Fibroblast of skin of abdomen (primary cell): ENCODE measurements at places on chromosomes 5 and 9.

GRCh38 chr9:109387206-109387605 is 66.3 kb upstream of the EPB41L4B start:
- no peak for DNase-seq

DNA sequence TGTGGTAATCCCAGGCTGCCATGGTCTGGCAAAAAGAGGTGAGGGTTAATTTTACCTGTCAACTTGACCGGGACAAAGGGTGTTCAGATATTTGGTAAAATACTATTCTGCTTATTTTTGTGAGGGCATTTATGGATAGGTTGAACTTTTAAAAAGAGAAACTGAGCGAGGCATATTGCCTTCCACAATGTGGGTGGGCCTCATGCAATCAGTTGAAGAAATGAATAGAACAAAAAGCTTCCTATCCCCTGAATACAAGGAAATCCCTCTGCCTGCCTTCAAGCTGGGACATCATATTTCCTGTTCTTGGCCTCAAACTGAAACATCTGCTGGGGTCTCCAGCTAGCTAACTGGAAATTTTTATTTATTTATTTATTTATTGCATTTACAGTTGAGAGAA is 734.7 kb downstream of the IRX1 start:
- no peak for DNase-seq

GRCh38 chr9:26527931-26528330 is 364.7 kb downstream of the CAAP1 start:
- DNase-seq = no peak

- no peak for DNase-seq
These were observed 3.8 kb downstream of the IFNA1 start for GRCh38 chr9:21443849-21444625.

- DNase-seq = no peak
These were observed 21.1 kb downstream of the PRUNE2 start for GRCh38 chr9:76884823-76885222.

DNA sequence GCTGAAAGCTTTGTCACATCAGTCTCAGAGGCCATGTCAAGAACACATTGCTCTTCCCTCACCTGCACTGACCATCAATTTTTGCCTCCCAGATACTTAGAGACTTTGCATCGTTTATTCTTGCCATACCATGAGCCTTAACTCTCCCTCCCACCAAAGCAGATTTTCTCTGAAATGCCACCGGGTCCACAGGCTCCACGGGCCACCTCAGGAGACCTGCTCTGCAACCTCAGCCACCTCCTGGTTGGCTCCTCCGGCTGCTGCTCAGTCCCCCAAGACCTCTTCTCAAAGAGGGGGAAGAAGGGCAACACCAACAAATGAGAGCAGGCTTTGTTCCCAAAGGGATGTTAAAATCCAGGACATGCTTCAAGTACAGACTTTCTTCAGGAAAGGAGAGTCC is 400.5 kb downstream of the SPOCK1 start:
- DNase-seq = no peak

DNA sequence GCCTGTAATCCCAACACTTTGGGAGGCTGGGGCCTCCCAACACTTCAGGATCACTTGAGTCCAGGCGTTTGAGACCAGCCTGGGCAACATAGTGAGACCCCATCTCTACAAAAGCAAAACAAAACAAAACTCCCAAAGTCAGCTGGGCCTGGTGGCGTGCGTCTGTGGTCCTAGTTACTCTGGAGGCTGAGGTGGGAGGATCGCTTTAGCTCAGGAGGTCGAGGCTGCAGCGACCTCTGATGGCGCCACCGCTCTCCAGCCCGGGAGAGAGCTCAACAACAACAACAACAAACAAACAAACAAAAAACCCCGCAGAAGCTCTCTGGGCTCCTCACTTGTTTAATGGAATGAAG is 528 bp downstream of the ACOT12 start:
- no peak for DNase-seq

GRCh38 chr5:72459089-72459661 is 48.0 kb downstream of the ZNF366 start:
- no peak for DNase-seq

DNA sequence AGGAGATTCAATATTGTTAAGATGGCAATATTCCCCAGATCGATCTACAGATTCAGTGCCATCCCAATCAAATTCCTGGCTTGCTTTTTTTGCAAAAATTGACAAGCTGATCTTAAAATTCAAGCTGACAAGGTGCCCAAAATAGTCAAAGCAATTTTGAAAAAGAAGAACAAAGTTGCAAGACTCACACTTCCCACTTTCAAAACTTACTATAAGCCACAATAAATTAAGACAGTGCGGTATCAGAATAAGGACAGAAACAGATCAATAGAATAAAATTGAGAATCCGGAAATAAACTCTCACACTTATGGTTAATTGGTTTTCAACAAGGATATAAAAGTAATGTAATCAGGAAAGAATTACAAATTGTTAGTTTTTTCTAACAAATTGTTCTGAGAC is 97.1 kb downstream of the NRG2 start:
- DNase-seq = no peak

DNA sequence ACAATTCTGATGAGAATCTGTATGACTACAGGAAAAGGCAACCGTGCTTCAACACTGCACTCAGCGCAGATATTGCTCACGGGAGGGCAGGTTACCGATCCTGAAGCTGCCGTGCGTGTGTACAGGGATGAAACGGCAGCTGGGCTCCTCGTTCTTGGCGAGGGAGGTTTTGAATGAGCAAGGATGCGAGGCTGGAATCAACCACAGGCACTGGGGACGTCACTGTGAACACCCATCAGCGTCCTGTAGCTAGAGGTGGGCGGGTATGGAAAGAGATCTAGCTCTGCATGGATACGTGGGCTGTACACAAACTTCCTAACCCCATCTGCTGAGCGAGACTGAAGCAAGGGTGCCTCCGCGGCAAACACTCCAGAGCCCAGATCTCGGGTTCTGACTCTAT is 84.3 kb upstream of the COL5A1 start:
- no peak for DNase-seq

DNA sequence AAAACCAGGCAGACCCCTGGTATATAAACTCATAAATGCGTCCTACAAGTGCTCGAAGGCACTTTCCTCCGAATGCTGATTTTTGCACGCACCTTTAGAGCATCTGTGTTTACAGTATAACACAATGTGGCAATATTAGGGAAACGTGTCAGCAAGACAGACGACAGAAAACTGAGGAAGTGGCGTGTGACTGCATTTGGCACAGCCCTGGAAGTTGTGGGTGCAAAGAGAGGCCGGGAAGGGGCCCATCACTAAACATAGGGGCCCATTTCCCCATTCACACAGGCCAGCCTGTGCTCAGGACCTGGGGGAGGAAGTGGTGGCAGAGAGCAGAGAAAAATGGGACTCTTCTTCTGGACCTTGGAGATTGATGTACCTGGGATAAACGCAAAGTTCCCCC is 48.2 kb downstream of the RASGEF1C start:
- no peak for DNase-seq

GRCh38 chr5:54540286-54540685 is 22.7 kb downstream of the SNX18 start:
- no peak for DNase-seq

- DNase-seq = peak; percentile 36
These were observed 72.3 kb downstream of the ICE1 start for GRCh38 chr5:5494489-5495402.

DNA sequence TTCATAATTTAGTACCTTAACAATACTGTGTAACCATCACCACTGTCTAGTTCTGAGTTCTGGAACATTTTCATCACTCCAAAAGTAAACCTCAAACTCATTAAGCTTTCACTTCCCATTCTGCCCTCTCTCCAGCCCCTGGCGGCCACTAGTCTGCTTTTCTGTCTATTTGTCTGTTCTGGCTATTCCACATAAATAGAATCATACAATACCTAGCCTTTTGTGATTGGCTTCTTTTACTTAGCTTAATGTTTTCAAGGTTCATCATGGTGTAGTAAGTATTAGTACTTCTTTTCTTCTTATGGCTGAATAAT is 138.7 kb downstream of the RAPGEF6 start:
- DNase-seq = no peak

- no peak for DNase-seq
These were observed 138.0 kb upstream of the EFNA5 start for GRCh38 chr5:107808671-107809137.

DNA sequence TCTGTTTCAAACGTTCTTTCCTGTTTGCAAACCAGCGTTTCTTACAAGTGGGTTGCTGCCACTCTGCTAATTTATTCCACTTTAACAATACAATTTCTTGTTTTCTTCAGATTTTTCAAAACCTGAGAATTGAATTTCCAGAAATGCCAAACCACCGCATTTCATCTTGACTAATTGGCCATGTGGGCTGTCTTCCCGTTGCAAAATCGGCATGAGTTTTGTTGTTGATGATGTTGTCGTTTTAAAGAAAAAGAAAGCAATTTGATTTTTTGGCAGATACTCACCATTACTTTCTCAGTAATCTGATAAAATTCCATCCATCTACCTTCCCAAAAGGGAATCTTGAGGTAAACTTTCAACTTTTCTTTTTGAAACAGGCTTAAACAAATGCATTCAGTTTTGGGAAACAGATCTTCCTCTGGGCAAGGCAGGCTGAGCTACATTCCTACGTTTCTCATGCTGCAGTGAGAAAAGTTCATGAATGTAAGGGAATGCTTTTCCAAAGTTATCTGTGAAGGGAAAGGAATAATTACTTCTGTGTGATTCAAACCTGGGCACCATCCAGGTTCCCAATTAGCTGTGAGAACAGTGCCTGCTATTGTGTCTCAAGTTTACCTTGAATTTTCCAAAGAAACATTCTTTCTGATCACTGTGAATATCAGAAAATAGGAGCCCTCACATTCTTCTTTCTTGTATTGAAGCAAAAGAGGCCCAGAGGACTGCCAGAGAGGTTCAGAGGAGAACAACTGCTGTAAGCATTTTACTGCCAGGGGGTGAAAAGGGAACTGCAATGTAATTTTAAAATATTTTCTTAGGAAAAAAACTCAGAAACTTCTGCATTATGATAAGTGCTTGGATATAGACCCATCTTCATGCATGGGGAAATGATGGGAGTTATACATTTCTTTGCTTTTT is 100.7 kb upstream of the TUT7 start:
- peak; percentile 25 for DNase-seq

DNA sequence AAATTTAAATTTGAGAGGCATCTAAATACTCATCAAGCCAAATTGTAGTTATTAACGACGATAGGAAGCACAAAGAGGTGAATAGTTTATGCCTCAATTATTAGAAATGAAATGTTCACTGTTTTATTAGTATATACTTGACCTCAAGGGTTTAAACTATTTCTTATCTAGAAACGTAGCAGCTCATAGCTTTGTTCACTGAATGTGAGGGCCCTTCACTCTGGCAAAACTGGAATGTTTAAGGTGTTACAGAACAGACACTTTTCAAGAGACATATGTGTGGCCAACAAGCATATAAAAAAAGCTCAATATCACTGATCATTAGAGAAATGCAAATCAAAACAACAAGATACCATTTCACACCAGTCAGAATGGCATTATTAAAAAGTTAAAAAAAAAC is 151.2 kb upstream of the KCNN2 start:
- DNase-seq = no peak
